Right renal cortex interstitium (tissue), 3 donors: ENCODE measurements at places on chromosomes 7 and 10. TPM values are rescaled to one million over a fixed set of nuclear protein-coding genes. Genes with fewer than 3 reads are reported as not detected.
A peak's percentile ranks its signal among the peaks of the same experiment; 100 is the strongest.

GRCh38 chr10:6396652-6397051 lies 183.4 kb downstream of the PRKCQ start:
- DNase-seq, result no peak

- peak; percentile 83 for DNase-seq
Observed at GRCh38 chr10:106705681-106706100, 458.8 kb downstream of the SORCS1 start.

- no peak for DNase-seq
Observed at GRCh38 chr10:14660831-14661230, 113.9 kb downstream of the FAM107B start.

Gene ANKRD7
- polyA plus RNA-seq, result 3.7 TPM

GRCh38 chr7:67866812-67867211 lies 870.2 kb downstream of the TYW1 start:
- DNase-seq, result no peak

DNA sequence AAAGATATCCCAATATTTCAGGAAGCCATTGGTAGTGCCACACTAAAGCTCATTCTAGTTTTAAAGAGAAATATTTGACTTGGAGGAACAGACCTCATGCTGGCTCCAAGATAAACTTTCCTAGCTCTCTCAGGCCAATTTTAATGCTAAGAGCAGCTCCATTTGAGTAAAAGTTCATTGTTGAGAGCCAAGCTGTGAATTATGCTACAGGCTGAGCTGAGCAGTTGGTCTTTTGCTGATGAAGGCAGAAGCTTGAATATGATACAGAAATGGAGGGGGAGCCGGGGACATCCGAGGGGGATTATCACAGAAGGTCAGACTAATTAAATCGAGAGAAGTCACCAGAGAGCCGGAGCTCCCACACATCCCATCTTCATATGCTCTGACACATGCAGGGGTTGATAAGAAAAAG lies 175.7 kb upstream of the AUTS2 start:
- DNase-seq, result no peak

- DNase-seq, result no peak
Observed at GRCh38 chr7:70426249-70426880, 705.6 kb upstream of the GALNT17 start.

GRCh38 chr7:485188-486081 lies 34.2 kb downstream of the PDGFA start:
- no peak for DNase-seq

Gene ATRNL1
- 28.3 TPM for polyA plus RNA-seq

Gene ZNF438
- polyA plus RNA-seq, result 10.2 TPM

Gene MARCHF5
- 75.7 TPM for polyA plus RNA-seq

Gene SORBS1
- polyA plus RNA-seq, result 27.9 TPM

DNA sequence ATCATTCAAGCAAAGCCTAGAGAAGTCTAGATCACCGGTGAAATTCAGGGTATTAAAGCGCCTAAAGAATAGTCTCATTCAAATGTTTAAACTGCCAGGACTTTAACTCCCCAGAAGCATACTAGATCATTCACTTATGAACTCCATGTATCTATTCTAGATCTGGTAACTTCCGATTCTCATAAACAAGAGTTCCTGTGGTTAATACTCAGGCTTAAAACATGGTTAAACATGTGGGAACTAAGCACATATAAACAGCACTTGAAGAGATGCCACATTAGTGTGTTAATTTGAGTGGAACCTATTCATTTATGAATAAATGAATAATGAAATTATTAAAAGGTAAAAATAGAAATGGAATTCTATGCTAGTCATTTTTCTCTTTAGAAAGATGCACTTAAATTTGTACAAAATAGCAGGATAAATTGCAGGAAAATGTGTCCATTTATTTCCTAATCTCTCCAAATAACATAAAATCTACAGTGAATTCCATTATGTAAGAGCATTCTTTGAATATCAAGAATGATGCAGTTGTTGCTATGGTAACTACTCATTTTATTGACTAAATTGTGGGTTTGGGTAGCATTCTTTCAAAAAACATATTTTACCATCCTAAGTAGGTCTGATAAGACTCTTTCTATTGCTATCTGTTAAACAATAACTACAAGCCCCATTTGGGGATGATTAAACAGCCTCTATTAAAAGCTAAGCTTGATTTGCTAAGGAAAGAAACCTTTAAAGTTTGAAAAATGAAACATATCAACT lies 147.6 kb upstream of the TMEM168 start:
- DNase-seq, result no peak

- DNase-seq, result peak; percentile 29
Observed at GRCh38 chr7:92246360-92247101, 757 bp downstream of the ANKIB1 start.

GRCh38 chr10:110416776-110417711 lies 80.7 kb upstream of the DUSP5 start:
- no peak for DNase-seq

DNA sequence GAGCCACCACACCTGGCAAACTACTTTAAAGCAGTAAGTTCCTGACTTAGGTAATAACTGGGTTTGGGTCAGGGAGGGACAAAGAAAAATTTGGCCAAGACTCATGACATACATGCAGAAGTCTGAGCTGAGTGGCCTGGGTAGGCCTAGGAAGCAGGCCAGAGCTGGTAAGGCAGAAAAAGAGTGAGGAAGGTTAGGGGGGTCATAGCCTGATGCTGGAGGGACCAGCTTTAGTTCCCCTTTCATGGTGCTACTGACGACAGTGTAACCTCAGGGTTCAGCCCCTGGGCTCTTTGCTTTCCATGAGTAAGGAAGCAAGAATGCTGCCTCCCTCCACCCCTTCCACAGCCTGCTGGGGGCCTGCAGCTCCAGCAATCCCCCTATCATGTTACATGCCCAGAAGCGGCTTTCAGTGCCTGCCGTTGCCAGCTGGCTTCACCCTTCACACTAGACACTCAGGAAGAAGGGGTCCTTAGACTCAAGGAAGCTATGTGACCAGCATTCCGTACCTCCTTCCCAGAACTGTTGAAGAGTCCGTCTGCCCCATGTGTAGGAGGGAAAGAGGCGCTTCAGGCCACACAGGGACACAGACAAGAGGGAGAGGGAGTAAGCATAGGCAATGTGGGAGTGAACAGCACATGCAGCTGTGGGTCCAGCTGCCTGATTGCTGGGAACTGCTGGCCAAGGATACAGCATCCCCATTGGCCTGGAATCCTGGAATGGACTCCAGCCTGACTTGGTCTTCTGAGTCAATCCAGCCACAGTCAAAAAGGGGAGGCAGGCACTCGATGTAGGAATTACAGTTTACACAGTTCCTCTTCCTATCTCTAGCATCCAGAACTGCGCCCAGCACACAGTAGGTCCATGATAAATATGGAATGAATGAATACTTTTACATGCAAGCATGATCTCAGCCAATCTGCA lies 4.1 kb upstream of the PLAU start:
- no peak for DNase-seq

DNA sequence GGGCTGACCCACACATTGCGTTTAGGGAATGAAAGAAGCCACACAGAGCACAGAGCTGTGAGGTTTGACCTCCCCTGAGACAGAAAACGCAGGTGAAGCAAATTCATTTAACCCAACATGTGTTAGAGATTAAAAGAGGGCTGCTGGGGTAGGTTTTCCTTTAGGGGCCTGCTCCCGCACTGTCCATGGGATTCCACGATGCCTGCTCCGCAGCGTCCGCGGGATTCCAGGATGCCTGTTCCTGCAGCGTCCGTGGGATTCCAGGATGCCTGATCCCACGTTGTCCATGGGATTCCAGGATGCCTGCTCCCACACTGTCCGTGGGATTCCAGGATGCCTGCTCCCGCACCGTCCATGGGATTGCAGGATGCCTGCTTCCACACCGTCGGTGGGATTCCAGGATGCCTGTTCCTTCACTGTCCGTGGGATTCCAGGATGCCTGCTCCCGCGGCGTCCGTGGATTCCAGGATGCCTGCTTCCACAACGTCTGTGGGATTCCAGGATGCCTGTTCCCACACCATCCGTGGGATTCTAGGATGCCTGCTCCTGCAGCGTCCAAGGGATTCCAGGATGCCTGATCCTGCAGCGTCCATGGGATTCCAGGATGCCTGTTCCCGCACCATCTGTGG lies 78.7 kb downstream of the VIPR2 start:
- no peak for DNase-seq

Gene BTRC
- 28.3 TPM for polyA plus RNA-seq

GRCh38 chr7:132024290-132024689 lies 467.9 kb upstream of the PODXL start:
- no peak for DNase-seq

DNA sequence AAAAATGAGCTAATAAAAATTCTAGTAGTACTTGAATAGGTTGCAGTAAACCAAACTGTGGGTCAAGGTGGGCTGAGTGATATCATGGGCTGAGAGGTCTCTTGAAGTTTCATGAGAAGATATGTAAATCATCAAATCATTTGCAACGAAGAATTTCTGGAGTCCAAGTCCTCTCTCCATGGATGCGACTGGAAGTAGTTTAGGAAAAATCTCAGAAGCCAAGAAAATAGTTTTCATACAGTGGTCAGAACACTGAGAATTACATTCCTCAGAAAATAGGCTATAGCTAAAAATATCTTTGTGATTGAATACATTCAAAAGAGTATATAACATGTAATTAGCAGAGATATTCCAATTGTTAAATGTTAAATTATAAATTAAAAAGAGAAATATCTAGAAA lies 3.6 kb upstream of the IFIT1 start:
- no peak for DNase-seq
